ENCODE measurements at places on chromosomes 4 and X.

DNA sequence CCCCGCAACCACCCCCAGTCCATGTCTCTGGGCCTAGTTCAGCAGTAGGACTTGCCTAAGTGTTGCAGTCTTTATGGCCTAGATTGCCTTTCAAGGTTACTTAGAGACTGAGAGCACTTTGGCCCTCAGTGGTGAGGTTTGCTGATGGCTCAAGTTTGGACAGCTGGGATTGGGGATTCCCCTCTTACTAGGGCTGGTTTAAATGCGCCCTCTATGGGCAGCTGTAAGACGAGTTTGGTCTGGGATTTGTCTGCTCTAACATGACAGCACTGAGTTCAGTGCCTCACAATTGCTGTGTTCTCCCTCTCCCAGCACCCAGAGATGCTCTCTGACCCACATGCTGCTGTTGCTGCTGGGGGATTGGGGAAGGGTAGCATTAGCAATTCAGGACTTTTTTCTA, 23.1 kb downstream of the DACH2 start:
- DNase-seq = no peak

DNA sequence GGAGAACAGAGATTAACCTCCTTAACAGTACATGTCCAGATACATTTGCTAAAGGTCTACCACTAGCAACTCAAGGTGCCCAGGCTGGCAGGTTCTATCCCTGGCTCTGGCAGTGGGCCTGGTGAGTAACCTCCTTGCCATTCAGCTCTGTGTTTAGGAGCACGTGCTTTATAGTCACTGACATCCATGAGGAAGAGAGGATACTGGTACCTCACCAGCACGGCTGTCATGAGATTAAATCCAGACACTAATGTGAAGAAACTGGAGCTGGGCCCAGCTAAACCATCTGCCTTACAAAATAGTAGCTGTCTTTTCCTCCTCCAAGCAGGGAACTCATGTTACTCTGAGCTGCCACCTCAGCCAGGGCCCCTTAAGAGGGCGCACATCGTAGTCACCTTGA, 45.3 kb downstream of the GPRASP3 start:
- no peak for DNase-seq

GRCh38 chr4:4899202-4899925, 39.9 kb downstream of the MSX1 start:
- DNase-seq = no peak

DNA sequence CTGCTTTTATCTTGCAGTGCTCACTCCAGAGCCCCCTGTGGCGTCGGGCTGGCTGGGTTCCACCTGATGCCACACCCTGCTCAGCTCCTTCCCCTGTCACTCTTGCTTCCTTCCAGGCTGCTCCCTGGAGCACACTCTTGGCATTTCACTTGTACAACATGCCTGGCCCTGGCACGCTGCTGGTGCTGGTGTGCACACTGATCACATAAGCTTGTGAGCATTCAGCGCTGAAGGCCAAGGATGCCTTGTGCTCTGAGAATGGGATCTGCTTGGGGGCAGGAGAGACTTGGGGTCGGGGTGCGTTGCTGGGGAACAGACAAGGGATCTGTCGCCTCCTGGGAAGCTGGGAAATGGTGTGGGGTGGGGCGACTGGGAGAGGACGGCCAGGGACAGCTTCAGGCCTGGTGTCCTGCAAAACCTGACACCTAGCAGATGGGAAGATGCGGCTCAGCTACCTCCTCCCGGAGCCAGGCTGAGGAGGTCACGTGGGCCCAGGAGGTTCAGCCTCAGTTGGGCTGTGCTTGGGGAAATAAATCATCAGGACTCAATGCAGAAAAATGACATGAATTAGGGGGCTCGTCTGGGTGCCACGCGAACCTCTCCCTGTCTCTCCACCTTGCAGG, 108.5 kb downstream of the PHKA2 start:
- no peak for DNase-seq

DNA sequence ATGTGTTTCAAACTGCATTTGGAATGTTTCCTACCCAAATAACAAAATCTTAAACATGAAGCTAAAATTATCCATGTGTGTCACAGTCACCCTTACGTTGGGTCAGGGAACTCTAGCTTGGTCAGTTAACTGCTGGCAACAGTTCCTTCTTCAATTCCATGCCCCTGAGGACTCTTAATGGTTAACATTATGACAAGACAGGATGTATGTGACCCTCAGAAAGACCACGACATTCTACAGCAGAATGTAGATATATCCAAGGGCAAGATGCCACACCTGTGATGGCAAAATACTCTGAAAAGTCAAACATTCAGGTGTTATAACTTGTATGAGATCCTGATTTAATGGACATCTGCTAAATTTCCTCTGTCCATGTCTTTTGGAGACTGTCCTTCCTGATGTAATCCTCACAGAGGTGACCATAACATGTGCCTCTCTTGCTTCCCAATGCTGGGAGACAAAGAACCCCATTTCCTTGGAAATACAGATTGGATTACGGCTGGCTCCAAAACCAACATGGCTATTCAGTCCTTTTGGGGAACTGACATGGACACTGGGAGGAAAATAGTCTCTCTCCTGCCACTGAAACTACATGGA, 39.1 kb downstream of the YTHDC1 start:
- no peak for DNase-seq

- DNase-seq = no peak
Measured at GRCh38 chr4:99608417-99608816, 33.8 kb downstream of the MTTP start.

GRCh38 chrX:42752730-42753129, 25.2 kb downstream of the PPP1R2C start:
- no peak for DNase-seq

GRCh38 chr4:134636338-134637051, 434.9 kb upstream of the PABPC4L start:
- no peak for DNase-seq

- no peak for DNase-seq
Measured at GRCh38 chrX:40908026-40908425, 172.7 kb upstream of the MED14 start.

- no peak for DNase-seq
Measured at GRCh38 chrX:19174401-19175025, 52.2 kb upstream of the ADGRG2 start.

DNA sequence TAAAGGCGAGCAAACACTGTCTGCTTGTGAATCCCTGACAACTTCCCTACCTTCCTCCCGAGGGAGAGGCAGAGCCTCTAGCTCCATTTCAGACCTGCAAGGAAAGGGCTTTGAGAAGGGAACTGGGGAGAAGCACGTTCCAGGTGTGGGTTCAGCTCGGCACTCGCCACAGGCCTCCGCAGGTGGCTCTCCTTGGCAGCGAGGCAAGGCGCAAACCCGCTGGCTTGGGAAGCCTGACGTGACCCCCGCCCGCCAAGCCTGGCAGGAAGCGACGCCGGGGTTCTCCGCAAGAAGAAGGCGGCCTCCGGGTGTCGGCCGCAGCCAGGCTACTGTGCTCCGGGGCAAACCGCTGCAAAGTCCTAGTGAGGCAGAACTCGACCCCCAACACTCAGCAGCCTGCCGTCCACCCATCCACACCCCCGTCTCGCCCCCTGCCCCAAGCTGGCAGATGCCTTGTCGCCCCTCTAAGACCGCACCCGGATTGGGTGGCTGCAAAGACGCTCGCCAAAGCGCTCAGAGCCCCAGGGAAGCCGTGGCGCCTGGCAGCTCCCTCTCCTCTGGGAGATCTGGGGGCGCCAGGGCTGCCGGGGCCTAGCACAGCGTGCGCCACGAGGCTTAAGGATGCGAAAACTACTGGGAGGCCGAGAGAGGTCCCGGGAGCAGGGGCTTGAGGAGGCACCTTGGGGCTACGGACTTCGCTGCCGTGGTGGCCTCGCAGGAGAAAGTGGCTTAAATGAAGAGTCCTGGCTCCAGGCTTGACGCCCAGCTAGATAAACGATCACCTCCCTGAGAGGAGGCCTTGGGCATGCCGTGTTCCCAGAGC, 21.8 kb downstream of the NKX3-2 start:
- DNase-seq = no peak

DNA sequence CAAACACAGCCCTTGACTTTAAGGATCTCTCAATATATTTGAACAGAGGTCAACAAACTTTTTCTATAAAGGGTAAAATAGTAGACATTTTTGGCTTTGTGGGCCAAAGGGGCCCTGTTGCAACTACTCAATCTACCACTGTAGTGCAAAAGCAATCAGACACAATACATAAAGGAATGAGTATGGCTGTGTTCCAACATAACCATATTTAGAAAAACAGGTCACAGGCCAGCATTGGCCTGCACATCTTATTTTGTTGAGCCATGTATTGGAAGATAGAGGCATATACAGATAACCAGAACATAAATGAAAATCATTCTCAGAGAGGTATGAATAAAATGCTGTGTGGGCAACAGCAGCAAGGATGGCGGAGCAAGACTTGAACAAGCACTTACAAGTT, 49.8 kb downstream of the MID1 start:
- DNase-seq = no peak

- no peak for DNase-seq
Measured at GRCh38 chr4:105496899-105497298, 23.0 kb upstream of the PPA2 start.

- no peak for DNase-seq
Measured at GRCh38 chrX:38110231-38110630, 103.9 kb downstream of the SYTL5 start.

Data from sciatic nerve (tissue), 2 donors.